Stimulated activated CD4-positive, alpha-beta T cell treated with anti-CD3 and anti-CD28 coated beads, TNF-alpha, amount 100 ng/mL, for 48 hours (primary cell): ENCODE measurements at places on chromosomes 16 and 17.

GRCh38 chr16:50837324-50837723, 95.4 kb downstream of the CYLD start:
- DNase-seq, result no peak

GRCh38 chr16:63289834-63290460, 1253.7 kb upstream of the CDH8 start:
- no peak for DNase-seq

DNA sequence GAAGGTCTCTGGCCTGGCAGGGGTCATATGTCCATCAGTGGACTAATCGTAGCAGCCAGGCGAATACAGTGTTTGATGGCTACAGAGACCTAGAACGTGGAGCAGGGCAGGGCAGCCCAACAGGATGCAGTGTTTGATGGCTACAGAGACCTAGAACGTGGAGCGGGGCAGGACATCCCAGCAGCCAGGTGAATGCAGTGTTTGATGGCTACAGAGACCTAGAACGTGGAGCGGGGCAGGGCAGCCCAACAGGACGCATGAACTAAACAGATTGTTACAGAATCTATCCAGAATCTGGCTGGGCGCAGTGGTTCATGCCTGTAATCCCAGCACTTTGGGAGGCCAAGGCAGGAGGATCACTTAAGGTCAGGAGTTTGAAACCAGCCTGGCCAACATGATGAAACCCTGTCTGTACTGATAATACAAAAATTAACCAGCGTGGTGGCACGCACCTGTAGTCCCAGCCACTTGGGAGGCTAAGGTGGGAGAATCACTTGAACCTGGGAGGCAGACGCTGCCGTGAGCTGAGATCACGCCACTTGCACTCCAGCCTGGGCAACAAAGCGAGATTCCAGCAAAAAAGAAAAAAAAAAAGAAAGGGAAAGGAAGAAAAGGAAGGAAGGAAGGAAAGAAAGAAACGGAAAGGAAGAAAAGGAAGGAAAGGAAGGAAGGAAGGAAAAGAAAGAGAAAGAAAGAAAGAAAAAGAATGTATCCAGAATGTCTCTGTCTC, 65.2 kb upstream of the RPH3AL start:
- DNase-seq, result no peak

GRCh38 chr16:57240851-57241250, 4.2 kb upstream of the ARL2BP start:
- DNase-seq, result no peak

DNA sequence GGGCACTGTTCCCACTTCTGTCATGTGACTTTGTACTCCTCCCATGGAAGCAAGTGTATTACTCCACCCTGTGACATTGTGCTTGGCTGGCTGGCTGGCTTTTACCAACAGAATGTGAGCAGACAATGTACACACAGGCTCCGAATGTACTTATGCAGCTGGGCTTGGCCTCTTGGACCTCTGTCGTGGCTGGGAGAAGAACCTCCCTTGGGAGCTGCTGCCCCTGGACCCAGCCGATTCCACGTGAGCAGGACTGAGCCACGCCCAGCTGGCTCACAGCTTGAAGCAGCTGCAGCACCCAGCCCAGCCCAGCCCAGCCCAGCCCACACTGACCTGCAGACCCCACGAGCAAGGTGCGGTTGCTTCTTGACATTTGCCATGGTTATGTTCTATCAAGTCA, 177.5 kb downstream of the RBFOX3 start:
- no peak for DNase-seq

- no peak for DNase-seq
These were observed 13.6 kb downstream of the CHD9 start for GRCh38 chr16:53068423-53068833.

DNA sequence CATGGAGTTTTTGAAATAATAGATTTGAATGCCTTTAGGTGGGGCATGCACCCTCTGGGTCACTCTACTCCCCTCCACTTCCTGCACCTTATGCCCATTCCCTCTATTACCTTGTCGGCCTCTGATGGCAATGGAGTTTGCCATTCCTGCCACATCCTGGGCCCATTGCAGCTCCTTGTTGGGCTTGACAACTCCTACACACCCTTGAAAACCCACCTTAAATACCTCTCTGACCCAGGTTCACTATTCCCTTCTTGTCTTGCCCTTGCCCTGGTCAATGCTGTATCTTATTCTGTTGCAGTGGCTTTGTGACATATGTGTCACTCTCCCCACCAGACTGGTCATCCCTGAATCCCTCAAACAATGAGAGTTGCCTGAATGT, 2.4 kb downstream of the CCR7 start:
- no peak for DNase-seq

DNA sequence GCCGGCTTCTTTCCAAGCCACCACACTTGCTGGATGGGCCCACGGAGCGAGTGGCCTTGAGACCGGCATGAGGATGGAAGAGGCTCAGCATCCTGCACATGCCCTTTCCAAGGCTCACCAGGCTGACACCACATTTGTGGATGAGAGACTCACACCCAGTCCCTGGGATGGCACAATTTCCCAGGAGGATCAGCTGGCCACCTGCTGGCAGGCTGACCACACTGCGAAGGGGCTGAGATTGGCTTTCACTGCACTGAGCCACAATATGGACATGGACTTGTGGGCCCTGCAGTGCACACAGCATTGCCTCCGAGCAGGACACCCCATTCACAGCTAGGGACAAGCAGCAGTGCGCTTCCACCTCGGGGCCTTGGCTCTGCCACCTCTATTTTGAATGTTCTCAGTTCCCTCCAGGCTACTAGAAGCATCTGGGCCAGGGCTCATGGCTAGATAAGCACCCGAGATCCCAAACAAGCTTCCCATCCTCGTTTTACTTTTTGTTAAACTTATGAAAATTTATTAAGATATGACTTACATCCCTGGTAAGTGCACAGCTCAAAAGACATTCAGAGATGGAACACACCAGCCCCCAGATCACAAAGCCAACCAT, 25.3 kb upstream of the KSR1 start:
- DNase-seq, result no peak

DNA sequence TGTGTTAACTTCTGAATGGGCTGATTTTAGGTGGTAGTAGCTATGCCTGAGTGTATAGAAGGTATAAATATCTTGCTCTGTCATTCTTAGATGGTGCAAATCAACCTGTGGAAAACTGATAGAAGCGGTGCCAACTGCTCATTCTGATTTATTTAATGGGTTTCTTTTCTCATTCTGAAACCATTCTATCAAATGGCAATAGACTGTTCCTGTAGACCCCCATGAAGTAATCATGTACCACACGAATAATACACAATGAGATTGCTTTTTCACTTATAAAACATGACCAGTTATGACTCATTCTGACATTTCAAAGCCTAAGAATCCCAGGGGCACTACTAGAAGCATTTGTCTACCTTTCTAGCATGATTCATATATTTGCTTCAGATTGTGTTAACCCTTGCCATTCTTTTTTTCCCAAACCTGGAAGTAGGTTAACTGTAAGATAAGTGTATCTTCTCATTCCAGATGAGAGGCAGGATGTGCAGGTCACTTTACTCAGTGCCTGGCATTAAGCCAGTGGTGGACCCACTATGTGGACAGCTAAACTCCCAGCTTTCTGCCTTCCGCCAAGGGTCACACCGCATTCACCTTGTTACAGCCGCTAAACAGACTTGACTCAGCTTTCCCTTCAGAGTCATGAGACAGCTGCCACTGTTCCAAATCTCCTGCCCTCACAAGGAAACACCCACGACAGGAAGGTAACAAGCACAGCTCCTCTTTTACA, 16.4 kb upstream of the SLC16A11 start:
- DNase-seq, result no peak

GRCh38 chr17:57257895-57258851, 1.9 kb downstream of the MSI2 start:
- no peak for DNase-seq

GRCh38 chr16:57534881-57535658, 1.3 kb downstream of the CCDC102A start:
- no peak for DNase-seq

- DNase-seq, result no peak
These were observed 142.5 kb downstream of the IRX3 start for GRCh38 chr16:54143934-54144571.

DNA sequence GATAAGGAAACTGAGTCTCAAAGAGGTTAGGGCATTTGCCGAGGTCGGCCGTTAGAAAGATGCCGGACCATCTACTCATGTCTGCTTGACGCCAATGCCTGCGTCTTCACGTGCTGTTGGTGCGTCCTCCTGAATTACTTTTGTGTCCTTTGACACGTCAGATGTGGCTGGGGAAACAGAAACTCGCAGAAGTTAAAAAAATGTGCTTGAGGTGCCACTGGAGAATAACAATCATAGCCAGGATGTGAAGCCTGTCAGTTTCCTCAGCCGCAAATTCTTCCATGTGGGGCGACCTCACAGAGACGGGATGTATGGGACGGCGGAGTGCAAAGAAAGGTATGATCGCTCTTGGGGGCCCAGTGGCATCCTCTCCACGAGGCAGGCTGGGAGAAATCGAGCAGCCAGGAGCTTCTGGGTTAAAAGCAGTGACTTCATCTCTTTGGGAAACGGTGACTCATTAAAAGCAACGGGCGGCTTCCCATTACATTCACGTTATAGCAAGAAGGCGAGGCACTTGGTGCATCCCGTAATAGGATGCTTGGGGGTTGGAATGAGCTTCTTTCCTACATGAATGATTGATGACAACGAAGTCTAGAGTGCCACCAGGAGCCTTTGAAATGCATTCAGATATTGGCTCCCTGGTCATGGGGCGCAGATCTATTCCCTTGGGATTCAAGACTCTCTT, 67.8 kb downstream of the BMERB1 start:
- DNase-seq, result no peak

DNA sequence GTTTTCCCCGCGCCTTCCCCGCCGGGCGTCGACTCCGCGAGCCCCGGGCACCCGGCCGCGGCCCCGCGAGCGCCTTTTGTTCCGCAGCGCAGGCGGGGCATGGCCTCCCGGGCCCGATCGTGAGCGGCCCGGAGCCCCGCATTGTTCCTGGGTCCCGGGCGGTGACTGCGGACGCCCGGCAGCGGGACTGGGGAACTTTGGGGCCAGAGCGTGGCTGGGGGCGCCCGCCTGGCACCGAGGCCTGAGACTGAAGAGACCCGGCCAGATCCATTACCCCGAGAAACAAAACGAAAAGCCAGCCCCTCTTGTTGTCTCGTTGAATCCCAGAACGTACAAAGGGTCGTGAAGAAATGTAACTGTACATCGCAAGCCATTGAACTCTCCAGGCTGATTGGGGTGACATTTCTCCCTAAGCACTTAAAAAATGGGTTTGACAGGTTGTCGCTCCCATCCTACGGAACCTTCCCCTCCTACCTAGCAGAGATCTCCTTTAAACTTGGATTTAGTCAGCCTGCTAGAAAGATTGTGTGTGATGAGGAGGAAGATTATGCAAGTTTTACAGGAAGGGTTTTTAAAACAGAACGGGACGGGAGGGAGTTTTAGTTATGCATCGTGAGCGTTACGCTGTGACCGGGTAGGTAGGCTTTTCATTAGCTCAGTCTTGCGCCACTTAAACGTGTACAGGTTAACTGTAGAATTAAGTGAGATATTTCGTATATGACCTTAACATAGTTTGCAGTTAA, 825 bp downstream of the METTL9 start:
- no peak for DNase-seq

DNA sequence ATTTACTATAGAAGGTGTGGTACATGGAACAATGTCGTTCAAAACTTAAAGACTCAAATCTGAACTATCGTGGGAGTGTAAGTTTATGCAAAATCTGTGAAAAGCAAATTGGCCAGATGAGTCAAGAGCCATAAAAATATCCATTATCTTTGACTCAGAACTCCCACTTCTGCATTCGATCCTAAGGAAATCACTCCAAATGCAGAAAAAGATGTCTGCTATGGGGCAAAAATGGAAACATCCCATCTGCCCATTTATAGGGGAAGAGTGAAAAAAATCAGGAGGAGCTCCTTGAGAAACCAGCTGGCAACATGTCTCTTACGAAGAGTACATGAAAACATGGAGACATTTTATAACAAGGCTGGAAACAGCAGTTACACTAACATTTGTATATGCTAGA, 43.6 kb upstream of the CCDC182 start:
- no peak for DNase-seq

DNA sequence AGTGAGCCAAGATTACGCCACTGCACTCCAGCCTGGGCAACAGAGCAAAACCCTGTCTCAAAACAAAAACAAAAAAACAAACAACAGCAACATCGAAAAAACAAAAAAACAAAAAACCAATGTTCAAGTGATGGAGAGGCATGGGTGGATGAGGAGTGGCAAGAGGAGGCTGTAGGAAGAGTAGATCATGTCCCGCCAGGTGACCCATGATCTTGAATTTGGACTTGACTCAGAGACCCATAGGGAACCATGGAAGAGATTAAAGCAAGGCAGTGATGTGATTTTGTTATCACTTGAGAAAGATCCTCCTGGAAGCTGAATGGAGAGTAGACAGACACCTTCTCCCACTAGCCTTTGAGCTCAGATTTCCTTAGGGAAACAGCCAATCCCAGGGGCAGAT, 11.2 kb downstream of the ABAT start:
- no peak for DNase-seq

GRCh38 chr17:47830396-47831002, 842 bp downstream of the MRPL10 start:
- DNase-seq, result no peak

GRCh38 chr16:87227296-87227951, 89.8 kb downstream of the C16orf95 start:
- no peak for DNase-seq

DNA sequence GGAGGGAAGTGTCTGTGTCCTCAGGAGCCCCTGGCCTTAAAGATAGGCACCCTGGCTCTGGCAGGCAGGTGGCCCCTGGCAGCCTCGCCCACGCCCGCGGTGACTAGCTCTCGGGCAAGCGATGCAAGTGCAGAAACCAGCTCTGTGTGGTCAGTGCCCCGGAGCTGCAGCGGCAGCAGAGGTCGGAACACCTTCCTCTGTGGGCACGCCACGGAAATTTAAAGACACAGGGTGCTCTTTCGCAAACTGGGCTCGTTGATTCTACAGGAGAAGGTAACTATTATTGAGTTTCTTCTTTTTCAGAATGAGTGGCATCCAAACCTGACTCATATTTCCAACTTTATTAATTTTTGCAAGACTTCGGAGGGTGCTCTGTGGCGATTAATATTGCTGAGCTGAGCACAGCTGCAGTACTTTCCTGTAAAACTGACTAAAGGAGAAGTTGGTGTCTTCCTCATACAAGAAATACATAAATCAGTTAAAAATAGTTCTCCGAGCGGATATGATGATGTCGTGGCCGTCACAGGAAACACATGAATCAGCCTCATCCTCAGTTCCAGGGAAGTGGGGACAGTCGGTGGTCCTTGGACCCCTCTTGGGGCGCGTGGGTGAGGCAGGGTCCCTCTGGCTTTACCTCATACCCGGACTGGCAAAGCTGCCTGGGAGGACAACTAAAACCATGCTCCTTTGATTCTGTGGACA, 120.2 kb downstream of the METRNL start:
- peak; percentile 72 for DNase-seq
